Foreskin melanocyte (primary cell): ENCODE measurements at places on chromosomes 6 and 20.

DNA sequence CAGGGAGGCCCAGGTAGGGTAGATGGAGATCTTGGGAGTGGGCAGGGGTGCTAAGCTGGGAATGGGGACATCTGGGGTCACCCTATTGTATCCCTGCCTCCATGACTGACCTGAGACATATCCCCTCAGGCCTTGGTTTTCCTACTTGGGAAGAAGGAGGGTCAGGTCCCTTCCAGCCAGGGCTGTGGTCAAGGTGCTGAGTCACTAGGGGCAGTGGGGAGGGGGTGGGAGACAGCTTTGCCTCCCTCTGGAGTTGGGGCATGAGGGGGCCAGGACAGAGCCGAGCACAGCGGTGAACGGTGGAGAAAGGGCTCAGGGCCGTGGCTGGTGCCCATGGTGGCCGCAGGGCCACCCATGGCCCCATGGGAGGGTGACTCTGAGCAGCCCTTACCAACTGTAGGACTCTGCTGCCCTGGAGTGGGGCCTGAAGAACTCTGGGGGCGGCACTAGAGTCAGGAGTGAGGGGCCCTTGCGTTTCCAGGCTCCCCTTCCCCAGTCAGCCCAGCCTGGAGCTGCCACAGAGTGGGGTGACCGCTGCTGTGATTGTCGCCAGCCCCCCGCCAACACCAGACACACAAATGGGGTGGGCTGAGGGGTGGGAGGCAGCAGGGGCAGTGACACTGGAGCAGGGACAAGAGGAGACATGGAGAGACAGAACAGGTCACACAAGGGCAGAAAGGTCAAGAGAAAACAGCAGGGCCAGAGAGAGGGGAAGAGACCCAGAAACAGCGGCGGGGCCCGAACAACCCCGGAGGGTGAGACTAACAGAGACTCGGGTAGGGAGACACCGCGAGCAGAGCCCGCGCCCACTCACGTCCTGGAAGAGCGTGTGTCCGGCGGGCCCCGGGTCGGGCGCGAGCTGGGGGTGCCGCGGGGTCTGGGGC is 576 bp downstream of the NECAB3 start:
- DNase-seq: no peak

DNA sequence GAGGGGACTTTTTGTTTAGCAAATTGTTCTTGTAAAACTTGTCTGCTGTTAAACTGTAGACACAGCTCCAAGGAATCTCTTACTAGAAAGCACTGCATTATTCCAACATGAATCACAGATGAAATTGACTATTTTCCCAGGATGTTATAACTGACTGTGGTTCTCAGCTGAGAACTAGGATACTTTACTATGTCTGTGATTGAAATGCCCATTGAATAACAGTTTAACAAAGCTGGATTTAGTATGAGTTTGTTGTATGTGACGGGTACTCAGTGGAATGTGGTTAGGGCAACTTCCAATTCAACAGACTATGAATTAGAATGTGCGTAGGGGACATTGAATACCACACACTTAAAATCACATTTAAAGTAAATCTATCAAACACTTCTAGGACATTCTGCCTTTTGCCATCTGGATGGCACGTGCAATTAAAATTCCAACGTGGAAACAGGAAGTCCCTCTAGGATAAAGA is 193.4 kb upstream of the PREP start:
- DNase-seq: peak; percentile 93

GRCh38 chr6:87706187-87706966 is 4.3 kb upstream of the AKIRIN2 start:
- DNase-seq: no peak

- peak; percentile 96 for DNase-seq
These were observed 74.9 kb upstream of the CLDN20 start for GRCh38 chr6:155188707-155189496.

DNA sequence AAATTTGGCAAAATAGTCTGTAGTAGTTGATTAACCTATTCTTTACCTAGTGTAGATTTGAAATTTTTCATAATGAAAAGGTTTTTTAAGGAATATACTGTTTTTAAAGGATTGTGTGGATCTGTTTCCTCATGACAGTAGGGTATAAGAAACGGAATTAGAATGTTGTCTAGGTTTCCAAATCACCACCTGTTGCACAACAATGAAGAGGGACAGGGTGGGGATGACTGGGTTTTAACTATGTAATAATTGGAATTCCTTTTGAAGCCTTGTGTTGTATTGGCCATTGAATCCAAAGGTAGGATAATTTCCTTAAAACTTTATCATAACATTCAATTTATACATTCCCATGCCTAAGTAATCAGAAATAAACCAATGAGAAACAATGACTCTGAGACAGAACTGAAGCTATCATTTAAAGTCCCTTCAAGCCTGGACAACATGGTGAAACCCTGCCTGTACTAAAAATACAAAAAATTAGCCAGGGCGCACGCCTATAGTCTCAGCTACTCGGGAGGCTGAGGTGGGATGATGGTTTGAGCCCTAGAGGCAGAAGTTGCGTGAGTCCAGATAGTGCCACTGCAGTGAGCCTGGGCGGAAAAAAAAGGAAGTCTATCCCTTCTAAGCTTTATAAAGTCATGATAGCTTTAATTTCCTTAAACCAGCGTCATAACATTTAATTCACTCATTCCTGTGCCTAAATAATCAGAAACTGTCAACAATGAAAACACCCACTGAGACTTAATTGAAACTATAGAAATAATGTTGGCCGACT is 18.3 kb upstream of the SLC17A5 start:
- DNase-seq: no peak

- DNase-seq: peak; percentile 23
These were observed 107.4 kb downstream of the RPP40 start for GRCh38 chr6:4896401-4896800.

DNA sequence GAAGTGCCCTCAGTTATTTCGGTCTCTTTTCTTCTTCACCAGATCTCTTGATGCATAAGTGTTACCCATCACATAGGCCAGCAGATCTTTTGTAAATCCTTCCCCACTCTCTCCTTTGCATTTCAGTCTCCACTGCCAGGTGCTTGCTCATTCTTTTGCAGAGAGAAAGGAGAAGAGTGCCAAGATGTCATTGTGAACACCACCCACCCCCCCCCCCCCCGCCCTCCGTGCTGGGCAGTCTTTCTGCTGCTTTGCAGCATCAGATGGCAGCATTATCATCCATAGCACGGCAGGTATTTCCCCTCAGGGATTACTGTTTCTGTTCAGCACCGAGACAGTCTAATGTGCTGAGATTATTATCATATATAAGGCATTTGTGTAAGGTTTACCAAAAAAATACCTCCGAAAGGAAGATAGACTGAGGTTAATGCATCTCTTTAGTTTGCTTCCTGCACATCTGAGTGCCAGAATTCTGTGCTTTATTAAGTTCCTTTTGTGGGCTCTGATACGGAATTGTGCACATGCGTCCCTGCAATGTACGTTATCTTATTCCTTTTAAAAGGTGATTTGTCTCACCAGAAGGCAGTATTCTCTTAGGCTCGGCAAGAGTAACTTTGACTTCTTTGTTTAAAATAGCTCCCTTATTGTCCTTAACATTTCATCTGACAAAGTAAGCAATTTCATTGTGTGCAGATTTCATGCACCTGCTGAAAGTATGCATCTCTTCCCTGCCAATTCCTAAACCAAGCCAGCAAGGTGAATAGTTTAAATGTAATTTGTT is 128.8 kb downstream of the PHACTR1 start:
- no peak for DNase-seq

DNA sequence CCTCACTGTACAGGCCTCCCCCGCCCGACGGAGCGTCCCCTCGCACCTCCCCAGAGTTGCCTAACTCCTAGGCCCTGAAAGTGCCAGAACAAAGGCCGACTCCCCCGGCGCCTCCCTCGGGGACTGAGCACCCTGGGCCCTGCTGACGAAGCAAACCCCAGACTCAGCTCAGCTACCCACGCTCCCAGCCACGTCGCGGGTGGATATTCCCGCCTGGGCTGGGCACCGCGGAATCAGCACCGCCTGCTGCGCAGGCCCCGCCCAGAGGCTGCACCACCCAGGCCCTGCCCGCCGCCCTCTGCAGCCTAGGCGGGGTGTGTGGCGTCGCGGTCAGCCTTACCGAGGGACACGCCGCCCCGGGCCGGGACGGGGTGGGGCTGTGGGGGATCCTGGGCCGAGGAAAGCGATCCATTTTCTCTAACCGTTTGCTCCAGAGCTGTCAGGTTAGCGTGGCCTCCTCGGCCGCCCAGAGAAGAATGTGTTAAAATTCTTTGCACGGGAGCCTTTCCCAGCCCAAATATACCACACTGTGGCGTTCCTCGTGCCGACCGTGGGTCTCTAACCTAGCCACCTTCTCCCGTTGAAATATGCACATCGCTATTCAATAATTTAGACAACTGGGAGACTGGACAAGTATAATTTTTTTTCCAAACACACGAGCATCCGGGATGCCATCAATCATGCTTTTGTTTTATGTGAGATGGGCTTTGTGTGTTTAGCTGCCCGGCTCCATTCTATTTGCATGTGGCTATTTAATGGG is 31.4 kb downstream of the TFAP2A start:
- DNase-seq: peak; percentile 84

DNA sequence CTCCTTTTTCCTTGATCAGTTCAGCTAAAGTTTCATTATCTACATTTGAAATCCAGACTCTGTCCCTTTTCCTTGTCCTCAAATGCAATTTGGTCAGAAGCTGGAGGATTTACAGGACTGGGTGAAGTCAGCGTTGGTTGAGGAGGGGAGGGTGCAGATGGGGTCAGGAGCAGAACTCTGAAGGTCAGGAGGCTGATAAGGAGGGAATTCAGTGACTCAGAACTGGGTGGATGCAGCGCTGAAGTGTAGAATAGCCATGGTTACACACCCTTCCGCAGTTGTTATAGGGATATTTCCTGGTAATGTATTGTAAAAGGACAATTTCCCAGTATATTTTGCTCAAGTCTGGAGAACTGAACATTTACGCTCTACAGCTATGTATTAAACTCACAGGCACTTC is 133.1 kb upstream of the FOXA2 start:
- no peak for DNase-seq

DNA sequence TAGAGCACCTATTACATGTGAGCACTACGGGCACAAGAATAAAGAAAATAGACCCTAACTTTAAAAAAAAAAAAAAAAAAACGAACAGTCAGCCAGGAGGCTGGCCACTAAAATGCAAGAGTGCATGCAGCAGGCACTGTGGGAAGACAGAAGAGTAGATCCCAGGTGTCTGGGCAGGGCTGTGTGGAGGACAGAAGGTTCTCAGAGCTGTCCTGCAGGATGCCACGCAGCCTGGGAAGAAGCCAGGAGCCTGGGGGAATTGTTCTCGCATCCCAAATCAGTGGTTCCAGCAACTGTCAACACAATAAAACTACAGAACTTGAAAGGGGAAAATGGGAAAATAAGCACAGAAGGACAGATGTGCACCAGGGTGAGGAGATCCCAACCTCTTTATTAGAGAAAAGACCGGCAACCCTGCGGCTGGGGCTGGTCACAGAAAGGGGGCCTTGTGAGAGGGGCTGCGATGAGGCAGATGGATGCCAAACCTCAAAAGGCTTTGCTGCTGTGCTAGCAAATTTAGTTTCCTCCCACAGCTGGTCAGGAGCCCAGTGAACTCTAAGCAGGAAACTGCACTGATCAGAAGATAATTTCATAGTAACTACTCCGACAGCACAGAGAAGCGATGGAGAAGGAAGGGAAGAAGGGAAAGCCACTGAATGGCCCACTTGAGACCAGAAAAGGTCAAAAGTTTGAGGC is 30.9 kb downstream of the MAP3K5 start:
- peak; percentile 27 for DNase-seq

DNA sequence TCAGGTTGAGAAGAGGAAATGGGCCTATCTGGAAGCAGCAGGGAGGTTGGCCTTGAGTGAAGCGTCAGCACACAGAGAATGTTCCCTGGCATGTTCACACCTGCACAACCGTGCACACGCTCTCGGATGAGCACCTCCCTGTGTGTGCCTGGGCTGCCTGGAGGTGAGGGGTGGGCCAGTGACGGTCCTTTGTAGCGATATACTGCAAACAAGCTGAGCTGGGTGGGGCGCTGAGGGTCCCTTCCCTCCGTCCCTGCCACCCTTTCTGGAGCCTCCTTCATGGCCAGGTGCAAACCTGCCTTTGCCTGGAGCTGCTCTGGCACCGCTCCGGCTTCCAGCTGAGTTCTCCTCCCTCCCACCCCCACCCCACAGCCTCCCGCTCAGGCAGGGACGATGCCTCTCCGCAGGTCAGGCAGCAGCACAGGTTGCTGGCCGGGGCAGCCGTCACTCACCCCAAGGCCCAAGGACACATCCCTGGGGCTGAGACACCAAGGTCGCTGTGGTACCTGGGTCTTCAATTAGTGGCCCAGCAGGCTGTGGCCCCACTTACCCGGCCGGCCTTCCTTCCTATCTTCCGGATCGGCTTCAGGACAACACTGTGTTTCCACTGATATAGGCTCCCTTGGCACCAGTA is 111.6 kb downstream of the ERMARD start:
- no peak for DNase-seq

DNA sequence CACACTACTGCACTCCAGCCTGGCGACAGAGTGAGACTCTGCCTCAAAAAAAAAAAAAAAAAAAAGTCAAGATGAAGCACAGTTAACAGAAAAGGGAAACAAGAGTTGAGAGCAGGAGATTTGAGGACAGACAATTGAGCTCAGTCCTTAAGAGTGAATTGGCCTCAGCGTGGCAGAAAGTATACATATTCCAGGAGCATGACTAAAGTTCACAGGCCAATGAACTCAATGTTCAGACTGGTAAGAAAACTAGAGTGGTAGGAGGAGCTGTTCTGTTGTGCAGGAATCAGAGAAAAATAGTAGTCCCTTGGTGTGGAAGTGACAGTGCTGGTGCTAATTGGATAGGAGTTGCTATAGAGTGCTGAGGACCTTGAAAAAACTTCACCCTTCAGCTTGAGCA is 60.0 kb downstream of the NRN1 start:
- DNase-seq: no peak

GRCh38 chr6:87982134-87982533 is 65.5 kb upstream of the SPACA1 start:
- no peak for DNase-seq

DNA sequence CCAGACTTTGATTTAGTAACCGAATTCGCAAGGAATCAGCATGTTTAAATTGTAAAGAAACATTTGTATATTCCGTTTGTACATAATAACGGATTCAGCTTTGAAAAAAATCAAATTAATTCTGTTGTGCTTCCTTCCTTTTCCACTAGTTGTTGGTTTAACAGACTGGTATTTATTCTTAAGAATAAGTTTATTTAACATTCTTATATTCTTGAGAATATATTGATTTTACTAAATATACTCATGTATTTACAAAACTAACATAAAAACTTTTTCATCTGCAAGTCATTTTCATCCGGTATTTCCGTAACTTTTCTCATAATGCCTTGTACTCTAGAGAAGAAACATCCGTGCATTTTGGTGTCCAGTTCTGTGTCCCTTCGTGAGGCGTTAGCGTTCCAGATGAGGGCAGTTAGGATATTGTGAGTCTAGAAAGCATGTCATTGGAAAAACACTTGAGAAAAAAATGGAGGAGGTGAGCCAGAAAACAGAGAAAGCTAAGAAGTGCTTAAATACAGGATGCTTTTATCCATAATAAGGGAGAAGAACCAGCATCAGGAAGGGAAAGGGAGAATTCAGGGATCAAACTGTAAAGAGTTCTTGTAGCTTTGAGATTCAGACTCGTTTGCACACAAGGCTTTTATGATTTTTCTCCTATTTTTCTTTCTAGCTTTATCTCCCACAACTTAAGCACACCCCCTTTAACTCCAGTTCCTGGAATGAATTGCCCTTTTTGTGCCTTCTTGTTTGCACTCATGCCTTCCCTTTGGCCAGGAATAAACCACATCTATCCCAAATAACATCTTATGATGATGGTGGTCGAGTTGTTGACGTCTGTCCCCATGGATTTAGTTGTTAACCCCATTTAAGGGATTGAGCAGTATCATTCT is 1.8 kb downstream of the WRNIP1 start:
- peak; percentile 56 for DNase-seq
